NCI-H524 (cell line): ENCODE measurements at places on chromosomes 4 and X.
A peak's percentile ranks its signal among the peaks of the same experiment; 100 is the strongest.

GRCh38 chr4:94267037-94267436, 59.4 kb downstream of the SMARCAD1 start:
- no peak for DNase-seq

- DNase-seq = no peak
Observed at GRCh38 chrX:155028129-155028528, 1.5 kb downstream of the FUNDC2 start.

- DNase-seq = peak; percentile 74
Observed at GRCh38 chrX:73765776-73766430, 202.9 kb downstream of the CHIC1 start.

- DNase-seq = no peak
Observed at GRCh38 chr4:16513876-16514275, 287.6 kb upstream of the TAPT1 start.

DNA sequence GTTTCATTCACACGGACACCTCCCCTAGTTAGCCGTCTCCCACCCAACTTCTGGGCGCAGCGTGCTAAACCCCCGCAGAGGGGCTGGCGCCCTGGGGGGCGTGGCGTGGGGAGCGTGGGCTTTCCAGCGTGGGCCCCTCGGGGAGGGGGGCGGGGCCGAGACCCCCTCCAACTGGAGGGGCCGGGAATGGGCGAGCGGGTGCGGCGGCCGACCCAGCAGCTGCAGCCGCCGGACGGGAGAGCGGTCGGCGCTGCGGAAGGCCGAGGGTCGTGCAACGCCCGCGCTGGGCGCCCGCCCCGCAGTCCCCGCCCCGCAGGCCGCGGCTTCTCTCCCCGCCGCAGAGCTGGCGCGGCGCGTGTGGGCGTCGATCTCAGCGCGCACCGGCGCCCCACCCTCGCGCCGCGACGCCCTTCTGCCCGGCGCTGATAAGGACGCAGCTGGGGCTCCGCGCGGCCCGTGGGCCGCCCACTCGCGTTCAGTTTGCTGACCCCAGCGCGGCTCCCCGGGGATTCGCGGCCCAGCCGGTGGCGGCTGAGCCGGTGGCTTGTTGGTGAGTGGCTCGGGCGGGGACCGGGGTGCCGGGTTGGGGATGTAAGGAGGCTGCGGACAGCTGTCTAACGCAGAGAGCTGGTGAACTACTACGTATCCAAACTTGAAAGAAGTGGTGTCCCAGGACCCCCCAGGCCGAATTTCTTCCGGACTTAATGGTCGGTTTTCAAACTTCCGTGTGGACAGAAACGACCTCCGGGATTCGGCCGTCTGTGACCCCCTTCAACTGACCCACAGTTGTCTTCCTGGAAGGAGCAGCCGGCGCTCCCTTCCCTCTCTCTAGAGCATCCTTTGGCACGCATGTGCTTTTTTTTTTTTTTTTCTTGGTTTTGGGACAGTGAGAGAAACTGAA, 1.5 kb downstream of the FHDC1 start:
- no peak for DNase-seq

DNA sequence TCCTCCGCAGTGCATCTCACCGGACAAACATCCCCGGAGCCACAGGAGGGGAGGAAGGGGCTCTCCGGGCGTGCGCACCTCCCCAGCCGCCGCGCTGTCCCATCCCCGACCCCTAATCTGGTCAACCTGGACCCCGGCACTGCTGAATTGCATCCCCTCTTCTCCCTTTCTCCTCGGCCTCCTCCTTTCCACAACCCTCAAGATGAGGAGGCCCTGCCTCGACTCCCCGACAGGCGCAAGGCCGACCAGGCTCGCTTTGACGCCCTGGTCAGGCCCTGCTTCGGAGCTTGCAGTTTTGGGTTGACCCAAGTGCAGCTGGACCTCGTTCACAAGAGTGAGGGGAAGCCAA, 2.3 kb downstream of the PDGFRA start:
- no peak for DNase-seq

GRCh38 chr4:113738251-113738650, 23.3 kb downstream of the CAMK2D start:
- no peak for DNase-seq

GRCh38 chrX:17459661-17460060, 84.7 kb downstream of the NHS start:
- DNase-seq = no peak

DNA sequence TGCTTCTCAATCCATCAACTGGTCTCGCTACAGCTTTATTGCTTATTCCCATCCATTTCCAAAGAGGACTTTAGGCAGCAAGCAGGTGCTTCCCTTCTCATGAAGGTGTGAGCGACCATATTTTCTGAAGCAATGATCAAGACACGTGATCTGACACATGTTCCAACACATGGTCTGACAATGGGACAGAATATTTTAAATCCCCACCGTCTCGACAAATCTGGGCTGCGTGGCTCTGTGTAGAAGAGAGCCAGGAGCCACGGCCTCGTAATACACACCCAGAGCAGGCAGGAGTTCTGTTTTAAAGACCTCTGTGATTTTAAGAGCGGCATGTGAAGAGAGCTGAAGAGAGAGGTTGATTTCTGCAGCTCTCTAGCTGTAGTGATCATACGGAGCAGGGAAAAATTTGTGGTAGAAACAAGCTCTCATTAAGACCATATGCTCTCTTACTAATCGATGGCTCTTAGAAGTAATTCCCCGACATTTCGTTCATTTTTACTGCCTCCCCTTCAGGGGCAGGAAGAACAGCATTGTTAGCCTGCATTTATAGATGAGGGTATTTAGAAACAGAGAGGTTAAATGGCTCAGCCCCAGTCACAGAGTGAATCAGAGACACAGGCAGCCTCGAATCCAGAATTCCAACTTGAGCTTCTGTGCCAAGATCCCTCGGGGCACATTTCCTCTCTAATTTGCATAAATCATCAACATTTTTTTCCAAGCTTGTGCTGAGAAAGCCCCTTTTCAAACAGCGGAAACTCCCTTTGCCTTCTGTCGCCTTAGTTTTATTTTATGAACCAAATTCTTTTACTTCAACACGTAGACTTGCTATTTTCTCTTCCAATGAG, 91.0 kb upstream of the BCOR start:
- no peak for DNase-seq

DNA sequence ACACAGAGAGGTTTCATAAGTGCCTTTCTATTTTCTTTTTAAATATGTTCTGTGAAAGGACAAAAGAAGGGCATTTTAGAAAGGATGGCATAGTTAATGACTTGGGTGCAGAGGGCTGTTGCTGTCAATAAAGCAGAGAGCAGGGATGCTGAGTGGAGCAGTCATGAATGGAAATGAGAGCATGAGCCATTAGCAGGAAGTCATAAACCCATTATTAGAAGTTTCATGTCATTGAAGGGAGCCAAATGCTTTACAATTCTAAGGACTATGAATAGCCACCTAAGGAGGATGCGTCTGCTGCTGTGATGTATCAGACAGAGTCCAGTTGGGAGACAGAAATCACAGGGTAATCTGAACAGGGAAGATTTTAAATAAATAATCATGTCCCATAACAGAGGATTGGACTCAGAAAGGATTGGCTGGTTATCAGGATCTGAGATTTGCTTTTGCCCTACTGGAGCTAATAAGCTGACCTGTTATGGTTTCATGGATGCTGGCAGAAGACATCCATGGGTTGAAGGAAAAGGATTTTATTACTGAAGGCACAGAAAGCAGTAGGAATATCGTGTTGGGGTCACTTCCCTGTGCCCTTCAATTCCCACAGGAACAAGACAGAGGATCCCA, 47.5 kb upstream of the WDR19 start:
- DNase-seq = no peak

- no peak for DNase-seq
Observed at GRCh38 chrX:29044423-29045184, 457.4 kb downstream of the IL1RAPL1 start.

DNA sequence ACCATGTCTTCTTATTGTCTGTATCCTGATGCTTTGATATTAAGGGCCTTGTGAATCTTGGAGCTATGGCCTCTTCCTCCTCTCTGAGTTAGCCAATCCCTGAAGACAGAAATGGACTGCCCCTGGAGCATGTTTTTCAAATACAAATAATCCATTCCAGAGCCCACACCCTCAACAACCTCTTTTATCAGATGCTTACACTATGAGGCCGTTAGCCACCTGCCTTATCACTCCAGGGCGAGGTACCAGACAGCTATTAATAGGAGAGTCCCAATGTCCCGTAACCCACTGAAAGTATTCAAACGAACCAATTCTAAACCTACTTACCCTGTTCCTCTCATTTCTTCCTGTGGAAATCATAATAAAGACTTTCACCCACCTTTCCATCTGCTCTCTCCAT, 165.0 kb downstream of the ARHGAP24 start:
- no peak for DNase-seq

DNA sequence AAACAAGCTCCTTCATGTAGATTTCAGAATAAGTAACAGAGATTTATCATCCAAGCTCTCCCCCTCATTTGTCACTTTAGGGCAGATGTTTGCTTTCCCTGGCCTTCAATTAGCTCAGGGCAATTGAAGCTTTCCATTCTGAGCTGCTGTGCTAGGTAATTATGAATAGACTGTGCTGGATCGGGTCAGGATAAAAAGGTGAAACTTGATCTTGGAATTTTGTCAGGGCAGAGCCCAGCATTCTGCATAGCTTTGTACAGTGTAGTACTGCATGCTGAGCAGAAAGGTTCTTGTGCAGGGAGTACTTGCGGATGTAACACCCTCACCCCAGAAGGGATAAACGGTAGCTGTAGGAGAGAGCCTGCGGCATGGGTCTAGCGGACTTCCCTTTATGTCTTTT, 64.0 kb upstream of the CLDN34 start:
- DNase-seq = no peak

GRCh38 chr4:153448003-153448731, 18.0 kb upstream of the TMEM131L start:
- peak; percentile 5 for DNase-seq

- DNase-seq = peak; percentile 29
Observed at GRCh38 chr4:45121426-45121975, 395.1 kb upstream of the GNPDA2 start.

DNA sequence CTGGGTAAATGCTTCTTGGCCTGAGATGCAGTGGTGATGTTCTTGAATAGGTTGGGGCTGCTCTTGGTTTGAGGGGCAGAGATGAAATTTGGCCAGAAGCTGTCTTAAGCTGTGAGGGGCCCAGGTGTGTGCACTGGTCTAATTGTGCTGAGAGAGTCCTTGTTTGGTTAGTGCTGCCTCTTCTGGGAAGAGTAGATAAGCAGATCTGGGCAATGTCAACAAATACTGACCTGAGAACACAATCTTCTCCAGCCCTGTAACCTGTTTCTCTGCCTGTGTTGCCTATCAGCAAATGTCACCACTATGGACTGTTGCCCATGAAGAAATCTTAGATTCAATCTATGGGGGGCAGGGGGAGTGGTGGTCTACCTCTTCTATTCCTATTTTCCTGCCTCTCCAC, 17.2 kb upstream of the USP27X start:
- no peak for DNase-seq

DNA sequence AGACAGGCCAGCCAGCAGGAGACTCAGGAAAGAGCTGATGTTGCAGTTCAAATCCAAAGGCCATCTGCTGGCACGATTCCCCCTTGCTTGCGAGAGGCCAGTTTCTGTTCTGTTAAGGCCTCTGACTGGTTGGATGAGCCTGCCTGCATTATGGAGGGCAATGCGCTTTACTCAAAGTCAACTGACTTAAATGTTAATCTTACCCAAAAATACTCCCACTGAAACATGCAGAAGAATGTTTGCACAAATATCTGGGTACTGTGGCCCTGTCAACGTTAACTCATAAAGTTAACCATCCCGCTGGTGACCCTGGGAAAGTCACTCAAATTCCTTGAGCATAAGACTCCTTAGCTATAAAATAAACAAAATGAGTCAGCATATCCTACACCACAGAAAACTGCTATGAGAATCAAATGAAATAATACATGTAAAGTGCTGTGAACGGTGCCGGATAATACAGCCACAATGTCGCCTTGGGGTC, 326.4 kb downstream of the EVC2 start:
- DNase-seq = peak; percentile 9

DNA sequence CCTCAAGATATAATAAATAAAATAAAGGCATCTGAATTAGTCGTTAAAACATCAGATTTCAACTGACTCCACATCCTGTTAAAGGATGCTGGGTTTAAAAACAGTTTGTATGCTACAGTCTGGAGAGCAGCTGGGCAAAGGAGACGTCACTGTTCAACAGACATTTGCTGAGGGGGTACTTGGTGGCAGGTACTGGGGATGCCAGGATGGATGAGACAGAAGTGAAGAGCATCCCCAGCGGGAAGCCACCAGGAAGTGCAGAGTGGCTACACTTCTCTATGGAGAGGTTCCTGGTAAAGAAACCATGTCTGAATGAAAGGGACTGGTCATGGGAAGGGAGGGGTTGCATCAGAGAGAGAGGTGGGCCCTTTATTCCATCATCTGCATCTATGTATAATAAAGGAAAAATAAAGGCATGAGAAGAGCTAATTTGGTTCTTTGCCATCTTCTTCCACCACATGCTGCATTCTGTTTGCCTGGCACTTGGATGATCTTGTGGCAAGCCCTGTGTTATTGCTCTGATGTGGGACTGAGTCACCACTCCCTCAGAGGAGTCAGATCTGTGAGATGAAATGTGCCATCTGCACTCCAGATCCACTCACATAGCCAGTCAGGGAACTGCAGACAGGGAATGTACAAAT, 145.0 kb downstream of the SOWAHB start:
- no peak for DNase-seq

- DNase-seq = no peak
Observed at GRCh38 chr4:89681219-89681618, 155.7 kb downstream of the SNCA start.

- DNase-seq = no peak
Observed at GRCh38 chr4:138341739-138342415, 99.7 kb upstream of the SLC7A11 start.

DNA sequence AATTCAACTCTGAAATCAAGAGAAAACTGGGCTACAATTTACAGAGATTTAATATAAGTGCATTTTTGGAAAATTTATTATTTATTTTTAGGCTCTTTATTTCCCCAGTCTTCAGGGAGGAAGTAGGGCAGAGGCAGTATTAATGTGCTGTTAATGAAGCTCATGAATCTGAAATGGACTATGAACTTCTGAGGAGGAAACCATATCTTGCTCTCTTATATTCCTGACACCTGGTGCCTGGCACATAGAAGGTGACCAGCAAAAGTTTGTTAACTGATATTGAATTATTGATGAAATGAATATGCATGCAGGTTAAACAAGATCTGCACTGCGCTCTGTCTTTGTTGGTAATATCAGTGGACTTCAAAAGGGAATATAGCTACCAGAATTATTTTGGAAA, 55.1 kb downstream of the UGT8 start:
- DNase-seq = no peak

GRCh38 chr4:138311771-138312535, 69.8 kb upstream of the SLC7A11 start:
- DNase-seq = no peak

- no peak for DNase-seq
Observed at GRCh38 chr4:24657768-24658617, 73.6 kb upstream of the DHX15 start.

- no peak for DNase-seq
Observed at GRCh38 chr4:1047976-1048772, 36.7 kb downstream of the FGFRL1 start.

- no peak for DNase-seq
Observed at GRCh38 chr4:3637326-3638016, 105.2 kb upstream of the LRPAP1 start.
